ENCODE measurements at places on chromosomes 2 and 18. TPM values are rescaled to one million over a fixed set of nuclear protein-coding genes. Genes with fewer than 3 reads are reported as not detected.

POTEI gene
- not detected for total RNA-seq

KCNG2 gene
- total RNA-seq = 0.12 TPM

ITGA4 gene
- 63.1 TPM for total RNA-seq

CNTNAP5 gene
- total RNA-seq = not detected

TYMS gene
- total RNA-seq = 14.7 TPM

CREG2 gene
- under 0.01 TPM for total RNA-seq

RAX gene
- not detected for total RNA-seq

HOXD12 gene
- not detected for total RNA-seq

DNAH7 gene
- total RNA-seq = 0.53 TPM

CLIP4 gene
- total RNA-seq = 41.3 TPM

CHST10 gene
- total RNA-seq = 4.3 TPM

TBR1 gene
- total RNA-seq = not detected

MC5R gene
- not detected for total RNA-seq

SMPD4 gene
- 5.4 TPM for total RNA-seq

CAPN14 gene
- 0.12 TPM for total RNA-seq

VIT gene
- 0.15 TPM for total RNA-seq

ACTG2 gene
- 0.35 TPM for total RNA-seq

MC2R gene
- total RNA-seq = not detected

UGT1A10 gene
- not detected for total RNA-seq

DNMT3A gene
- 25.6 TPM for total RNA-seq

MARCHF4 gene
- total RNA-seq = 0.12 TPM

HS6ST1 gene
- total RNA-seq = 8.0 TPM

IL36A gene
- total RNA-seq = not detected

TLX2 gene
- total RNA-seq = not detected

LYG2 gene
- not detected for total RNA-seq

SKOR2 gene
- total RNA-seq = not detected

CNRIP1 gene
- total RNA-seq = 14.1 TPM

ITGB1BP1 gene
- 39.1 TPM for total RNA-seq

ZNF407 gene
- total RNA-seq = 12.4 TPM

Data from smooth muscle cell of the coronary artery (primary cell).